ENCODE measurements at places on chromosomes 13 and 19.

GRCh38 chr13:95523598-95523997 is 28.9 kb upstream of the CLDN10 start:
- no peak for DNase-seq

- no peak for DNase-seq
Observed at GRCh38 chr13:45564133-45564776, 51.3 kb downstream of the ERICH6B start.

DNA sequence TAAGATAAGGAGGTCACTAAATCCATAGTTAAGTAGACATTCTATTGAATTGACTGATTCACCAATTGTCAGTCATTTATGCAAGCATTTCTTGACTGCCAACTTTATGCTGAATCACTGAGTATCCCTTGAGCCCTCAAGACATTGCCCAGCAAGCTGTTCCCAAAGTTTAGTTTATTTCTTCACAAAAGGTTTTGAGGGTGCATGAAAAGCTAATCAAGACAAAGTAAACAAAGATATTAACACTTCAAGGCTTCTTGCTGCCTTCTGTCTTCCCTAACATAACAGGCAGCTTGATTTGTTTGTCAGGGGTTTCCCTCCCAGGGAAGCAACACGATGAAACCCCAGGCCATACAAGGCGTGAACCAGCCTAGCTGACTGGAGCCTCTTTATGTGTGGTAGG is 374.4 kb downstream of the SPRY2 start:
- DNase-seq: no peak

GRCh38 chr13:29543230-29544215 is 52.0 kb downstream of the SLC7A1 start:
- no peak for DNase-seq

DNA sequence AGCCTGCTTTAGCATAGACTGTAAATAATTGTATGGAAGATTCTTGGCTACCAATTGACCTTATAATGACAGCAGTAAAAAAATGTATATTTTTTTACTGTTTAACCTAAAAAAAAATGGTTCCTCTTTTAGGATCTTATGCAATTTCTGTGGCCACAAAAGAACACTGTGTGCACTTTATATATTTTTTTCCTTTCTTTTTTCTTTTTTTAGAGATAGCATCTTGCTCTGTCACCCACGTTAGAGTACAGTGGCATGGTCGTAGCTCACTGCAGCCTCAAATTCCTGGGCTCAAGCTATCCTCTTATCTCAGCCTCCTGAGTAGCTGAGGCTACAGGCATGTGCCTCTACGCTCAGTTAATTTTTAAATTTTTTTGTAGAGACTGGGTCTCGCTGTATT is 6.1 kb downstream of the FLT3 start:
- DNase-seq: no peak

GRCh38 chr13:27972478-27972820 is 3.3 kb upstream of the CDX2 start:
- DNase-seq: no peak

DNA sequence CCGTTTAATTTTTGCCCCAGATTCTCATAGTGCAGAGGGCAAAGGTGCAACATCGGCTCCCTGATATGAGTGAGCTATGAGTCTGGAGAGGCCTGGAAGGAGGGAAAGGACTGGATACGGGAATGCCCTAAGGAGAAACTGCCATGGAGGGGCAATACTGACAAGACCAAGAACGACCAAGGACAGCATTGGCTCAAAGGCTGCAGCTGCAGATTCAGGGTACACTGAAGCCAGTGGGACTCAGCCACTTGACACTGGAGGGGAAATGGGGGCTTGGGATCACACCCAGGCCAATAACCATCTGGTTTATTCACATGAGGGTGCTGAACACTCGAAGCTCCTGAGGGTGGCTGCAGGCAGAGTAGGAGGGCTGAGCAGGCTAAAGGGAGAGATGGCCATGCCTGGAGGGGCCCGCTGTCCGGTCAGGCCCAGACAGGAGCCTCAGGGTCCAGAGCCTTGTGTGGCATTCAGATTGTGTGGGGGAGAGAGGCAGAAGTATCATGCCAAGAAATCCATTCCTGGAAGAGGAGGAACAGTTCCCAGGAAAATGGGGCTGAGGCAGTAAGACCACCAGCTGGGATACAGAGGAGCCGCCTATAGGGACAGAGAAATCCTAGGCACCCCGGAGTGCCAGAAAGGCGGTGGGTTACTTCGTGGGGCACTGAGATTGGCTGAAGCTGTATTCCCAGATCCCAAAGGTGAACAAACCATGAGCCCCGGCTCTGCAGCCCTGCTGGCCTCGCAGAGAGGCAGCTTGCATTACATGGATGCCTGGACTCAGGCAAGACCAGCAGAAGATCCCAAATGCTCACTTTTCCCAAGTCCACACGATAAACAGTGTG is 20.7 kb downstream of the COL4A1 start:
- DNase-seq: no peak

Measured in cerebellar nuclear complex (tissue), 1 donor.